ENCODE measurements at places on chromosomes 5 and 9.

DNA sequence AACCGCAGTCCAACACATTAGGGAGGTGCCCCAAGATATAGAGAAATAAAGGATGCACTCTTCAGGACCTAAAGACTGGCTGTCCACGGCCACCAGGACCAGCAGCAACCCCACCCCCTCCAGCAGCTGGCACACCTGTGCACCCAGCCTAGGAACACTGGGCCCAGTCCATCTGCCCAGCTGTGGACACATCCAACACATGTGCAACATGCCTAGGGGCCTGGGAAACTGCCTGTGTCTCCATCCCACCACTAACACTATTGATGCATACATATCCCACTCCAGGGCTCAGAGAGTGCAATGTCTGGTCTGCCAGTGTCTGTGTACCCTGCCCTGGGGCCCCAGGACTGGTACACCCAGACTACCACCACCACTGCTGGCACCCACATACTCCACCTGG, 1781.3 kb downstream of the MAT2B start:
- no peak for DNase-seq

DNA sequence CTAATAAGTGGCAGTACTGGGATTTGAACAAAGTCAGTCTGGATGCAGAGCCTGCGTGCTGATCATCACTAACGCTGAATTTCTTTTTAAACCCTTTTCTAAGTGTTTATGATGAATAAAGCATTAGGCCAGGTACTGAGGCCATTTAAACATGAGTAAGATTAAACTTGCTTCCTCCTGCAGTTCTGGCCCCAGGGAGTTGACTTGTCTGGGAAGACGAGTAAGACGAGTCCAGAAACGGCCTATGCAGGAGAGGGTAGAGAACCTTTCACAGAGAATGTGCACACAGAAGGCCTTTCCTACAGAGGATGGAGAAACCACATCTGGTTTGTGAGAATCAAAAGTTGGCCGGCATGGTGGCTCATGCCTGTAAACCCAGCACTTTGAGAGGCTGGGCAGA, 42.9 kb downstream of the SPRY4 start:
- no peak for DNase-seq

DNA sequence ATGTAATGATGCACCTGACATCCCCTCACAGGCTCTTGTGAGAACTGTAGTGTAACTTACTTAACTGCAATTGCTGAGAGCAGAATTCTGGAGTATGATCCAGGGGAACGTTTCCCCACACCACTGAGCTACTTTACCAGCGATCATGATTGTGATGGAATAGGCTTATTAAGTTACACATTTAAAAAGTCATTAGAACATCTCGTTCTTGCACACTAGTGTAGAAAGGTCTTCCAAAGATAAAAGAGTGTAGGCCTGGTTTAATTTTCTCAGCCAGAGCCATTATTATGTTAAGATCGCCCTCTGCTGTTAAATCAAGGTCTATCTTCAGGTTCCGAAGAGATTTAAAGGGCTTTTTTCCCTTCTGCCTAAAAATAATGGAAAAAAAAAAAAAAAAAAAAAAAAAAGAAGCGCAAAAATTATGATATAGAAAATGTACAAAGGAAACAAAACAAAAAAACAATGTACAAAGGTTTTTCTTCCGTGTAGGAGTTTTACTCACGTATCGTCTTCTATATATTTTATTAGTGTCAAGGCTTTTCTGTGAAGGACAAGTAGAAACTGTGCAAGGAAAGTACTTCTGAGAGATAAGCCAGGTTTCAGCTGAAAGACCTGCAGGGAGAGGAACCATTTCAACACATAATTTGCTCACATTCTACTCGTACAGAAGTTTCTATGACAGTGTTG, 18.6 kb upstream of the MOB3B start:
- no peak for DNase-seq

DNA sequence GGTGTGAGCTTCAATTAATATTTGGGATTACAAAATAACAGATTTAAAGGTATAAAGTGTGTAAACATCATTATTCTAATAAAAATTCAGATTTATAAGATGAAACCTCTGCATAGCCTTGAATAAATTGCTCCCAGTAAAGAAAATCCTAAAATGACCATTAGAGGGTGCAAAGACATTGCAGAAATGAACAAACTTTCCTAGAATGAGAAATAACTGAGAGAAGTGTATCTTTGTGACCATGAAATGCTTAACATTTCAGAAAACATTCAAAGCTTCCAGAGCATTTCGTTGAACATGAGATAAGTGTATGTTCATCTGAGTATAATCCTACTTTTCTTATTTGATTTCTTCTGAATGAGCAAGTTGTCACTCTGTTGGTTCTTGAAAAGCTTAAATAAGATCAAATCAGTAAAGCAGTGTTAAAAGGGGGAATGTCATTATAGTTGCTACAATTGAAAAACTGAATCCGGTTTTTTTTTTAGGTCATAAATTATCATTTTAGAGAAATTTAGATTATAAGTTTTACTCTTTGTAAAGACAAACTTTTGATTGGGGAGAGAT, 24.7 kb upstream of the NUDT12 start:
- DNase-seq = no peak

DNA sequence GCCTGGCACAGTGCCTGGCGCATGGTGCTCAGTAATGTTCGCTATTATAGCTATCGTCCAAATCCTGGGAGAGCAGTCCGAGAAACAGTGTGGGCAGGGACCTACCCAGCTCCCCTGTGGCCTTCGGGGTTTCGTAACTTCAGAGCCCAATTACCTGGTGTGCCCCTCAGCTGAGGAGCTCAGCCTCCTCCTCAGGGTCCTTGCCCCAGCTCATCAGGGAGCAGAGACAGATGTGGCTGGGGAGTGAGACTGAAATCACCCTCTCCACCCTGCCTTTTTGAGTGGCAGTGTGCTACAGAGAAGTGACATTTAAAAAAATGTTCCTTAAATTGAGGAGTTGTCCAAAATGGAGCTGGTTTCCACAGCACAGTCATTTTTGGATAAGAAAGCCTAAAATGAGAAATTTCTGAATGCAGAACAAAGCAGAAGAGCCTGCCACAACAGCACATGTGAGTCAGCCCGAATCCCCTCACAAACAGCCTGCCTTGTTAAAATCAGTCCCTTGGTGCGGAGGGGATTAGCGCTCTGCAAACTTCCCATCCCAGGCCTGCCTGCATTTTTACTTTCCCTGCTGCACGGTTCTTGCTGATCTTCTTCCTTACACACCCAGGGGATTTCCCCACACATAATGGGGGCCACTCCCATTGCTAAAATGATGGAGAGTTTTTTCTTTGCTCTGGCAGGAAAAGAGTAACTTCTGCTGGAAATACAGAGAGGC, 78.1 kb upstream of the PITX1 start:
- DNase-seq = no peak

DNA sequence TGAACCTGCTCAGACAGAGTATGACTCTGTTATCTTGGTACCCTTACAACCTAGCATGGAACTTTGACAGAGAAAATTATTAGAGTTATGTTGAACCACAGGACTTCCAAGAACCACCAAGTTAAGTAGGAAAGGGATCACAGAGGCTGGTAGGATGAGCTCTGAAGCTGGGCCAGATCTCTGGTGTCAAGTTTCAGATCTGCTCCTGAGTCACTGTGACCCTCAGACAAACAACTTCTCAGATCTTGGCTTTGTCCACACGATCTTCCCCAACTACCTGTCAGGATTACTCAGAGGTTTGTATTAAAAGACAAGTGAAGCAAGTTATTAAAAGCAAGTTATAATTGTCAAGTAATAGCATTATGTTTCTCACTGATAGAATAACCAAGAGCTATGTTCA, 189.0 kb downstream of the SEC61B start:
- DNase-seq = no peak

DNA sequence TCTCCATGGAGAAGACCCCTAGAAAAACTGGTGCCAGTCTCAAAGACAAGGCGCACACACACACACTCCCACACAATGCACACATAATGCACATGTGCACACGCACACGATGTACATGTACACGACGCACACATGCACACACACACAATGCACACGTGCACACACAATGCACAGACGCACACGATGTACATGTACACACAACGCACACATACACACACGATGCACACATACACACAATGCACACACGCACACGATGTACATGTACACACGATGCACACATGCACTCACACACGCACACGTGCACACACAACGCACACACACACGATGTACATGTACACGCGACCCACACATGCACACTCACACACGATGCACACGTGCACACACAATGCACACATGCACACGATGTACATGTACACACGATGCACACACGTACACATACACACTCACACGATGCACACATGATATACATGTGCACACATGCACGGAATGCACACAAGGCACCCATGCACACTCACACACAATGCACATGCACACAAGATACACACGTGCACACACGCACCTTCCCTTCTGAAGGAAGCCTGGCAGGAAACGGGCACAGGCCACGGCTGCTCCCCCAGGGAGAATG, 76.5 kb downstream of the VAV2 start:
- DNase-seq = no peak

DNA sequence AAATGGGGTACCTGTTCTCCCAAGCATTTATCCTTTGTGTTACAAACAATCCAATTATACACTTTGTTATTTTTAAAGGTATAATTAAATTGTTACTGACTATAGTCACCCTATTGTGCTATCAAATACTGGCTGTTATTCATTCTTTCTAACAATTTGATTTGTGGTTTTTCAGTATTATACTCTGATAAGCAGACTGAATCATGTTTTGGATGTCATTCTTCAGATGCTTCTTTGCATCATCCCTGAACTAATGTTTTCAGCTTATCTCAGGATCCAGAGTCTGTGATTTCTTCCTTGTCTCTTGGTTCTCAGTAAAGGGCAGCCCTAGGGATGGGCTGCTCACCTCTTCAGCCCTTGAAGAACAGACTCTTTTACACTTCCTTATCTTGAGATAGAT, 177.8 kb upstream of the SGCD start:
- no peak for DNase-seq

DNA sequence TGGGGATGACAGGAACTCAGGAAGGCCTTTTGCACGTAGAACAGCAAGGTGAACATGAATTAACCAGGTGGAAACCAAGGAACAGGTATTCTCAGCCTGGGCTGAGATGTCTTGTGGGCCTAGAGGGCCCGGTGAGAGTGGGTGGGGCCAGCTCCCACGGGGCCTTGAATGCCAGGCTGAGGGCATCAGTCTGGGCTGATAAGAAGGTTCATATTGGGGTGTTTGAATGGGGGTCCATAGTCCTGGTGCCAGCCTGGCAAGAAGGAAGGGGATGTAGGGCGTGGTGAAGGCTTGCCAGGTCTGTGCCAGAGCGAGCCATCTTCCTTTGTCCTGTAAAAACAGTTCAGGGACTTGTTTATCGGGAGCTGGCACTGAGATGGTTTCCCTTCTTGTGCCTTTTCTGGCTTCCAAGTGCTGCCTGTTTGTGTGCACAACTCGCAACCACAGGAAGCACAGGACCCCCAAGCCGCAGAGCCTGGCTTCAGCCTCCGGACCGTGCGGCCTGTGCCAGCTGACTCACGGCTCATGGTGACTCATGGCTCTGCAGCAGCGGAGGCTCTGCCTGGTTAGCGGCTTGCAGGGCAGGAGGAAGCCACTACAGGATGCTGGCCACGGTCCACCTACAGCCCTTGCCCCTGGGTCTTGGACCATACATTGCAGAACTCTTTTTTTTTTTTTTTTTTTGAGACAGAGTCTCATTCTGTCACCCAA, 2.4 kb downstream of the CARD19 start:
- peak; percentile 50 for DNase-seq

DNA sequence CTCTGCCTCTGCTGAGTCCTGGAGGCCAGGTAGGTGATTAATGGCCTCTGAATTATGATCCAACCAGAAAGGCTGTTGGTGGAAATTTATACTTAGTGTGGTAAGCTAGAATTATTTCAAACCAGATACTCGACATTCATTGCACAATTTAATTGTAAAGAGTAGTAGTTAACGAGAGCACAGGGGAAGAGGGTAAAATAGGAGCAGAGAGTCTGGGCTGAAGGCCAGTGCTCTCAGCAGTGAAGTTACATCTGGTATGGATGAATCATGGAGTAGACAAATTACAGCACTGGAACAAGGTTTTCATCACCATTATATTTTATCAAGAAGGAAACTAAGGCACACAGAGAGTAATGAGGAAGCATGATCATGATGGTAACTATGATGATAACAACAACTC, 92.5 kb downstream of the TLR4 start:
- no peak for DNase-seq

GRCh38 chr9:129414377-129414992, 206.4 kb downstream of the C9orf50 start:
- DNase-seq = peak; percentile 29

- DNase-seq = no peak
Measured at GRCh38 chr9:71990466-71990865, 69.9 kb downstream of the C9orf57 start.

All from stimulated activated CD4-positive, alpha-beta T cell treated with anti-CD3 and anti-CD28 coated beads, Interleukin-4, amount 100 ng/mL, for 4 hours (primary cell).